ENCODE measurements at places on chromosomes 11 and 22.

- DNase-seq: peak; percentile 29
Observed at GRCh38 chr22:42114721-42115120, 15.9 kb downstream of the CYP2D6 start.

GRCh38 chr22:36335621-36336020 is 52.1 kb downstream of the MYH9 start:
- no peak for DNase-seq

GRCh38 chr11:17490232-17490631 is 13.6 kb upstream of the ABCC8 start:
- DNase-seq: no peak

DNA sequence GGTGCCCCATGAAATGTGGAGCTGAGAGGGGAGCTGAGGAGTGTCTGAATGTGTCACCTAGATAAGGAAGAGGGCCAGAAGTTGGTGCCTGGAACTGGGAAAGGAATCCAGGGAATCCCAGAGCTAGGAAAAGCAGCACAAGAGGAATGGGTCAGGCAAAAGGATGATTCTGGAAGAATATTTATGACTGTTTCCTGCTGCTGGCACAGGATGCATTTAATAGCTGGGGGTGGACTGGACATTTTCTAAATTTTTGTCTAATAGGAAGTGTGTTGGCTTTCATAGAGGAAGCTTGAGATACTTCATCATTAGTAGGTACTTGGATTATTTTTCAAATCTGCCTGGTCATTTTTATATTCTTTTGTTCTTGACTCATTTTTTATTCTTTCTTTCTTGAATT is 17.4 kb upstream of the MRGPRX2 start:
- DNase-seq: no peak

DNA sequence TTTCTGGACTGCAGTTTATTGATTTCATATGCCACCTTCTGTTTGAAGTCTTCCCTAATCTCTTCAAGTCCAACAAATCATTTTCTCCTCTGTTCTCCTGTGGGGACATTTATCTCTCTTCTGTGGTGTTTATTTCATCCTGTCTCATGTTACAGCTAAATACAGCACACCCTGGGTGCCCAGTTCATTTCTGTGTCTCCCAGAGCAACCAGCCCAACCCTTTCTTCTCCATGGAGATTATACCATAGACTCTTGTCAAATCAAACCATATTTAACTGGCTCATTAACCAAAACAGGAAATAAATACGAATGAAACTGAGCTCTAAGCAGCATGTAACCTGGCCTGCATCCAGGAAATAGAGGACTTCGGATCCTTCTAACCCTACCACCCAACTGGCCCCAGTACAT is at the start of gene MS4A8:
Gene MS4A8 (plus strand): TSS at position 329 of the 408 bp plus-strand sequence. CDS start 1,249 bp downstream, outside the sequence.
- DNase-seq: no peak

DNA sequence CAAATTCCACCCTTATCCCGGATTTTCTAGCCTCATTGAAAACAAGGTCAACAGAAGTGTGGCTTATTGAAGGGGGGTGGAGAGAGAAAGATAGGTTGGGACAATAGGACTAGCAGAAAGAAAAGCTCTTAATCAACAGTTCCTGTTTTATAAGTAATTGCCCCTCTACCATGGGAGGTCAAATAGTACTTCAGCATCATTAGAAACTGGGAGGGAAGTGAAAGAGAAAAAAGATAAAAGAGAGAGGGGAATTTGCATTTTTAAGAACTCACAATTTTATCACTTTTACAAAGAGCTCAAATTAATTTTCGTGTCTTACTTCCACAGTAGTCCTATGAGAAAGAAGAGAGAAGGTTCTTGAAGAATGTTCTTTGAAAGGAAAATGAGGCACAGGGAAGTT is 89.2 kb downstream of the AMOTL1 start:
- no peak for DNase-seq

GRCh38 chr11:64314805-64315561 is 2.4 kb downstream of the TRMT112 start:
- DNase-seq: no peak

DNA sequence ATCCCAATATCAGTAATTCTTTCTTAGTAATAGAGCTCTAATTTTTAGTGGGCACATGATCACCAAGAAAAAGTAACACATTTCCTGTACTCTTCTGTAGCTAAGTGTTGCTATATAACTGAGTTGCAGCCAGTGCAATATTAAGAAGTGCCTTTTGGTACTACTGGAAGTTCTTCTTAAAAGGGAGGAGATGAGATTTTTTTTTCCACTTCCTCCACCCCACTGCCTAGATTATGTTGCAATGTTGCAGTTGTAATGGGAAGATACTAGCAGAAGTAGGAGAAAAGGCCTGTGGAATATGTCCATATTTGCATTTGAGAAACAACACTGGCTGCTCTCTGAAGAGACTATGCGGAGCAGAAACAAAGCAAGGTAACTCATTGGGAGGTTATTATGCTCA is 280.6 kb upstream of the ANO5 start:
- DNase-seq: no peak

DNA sequence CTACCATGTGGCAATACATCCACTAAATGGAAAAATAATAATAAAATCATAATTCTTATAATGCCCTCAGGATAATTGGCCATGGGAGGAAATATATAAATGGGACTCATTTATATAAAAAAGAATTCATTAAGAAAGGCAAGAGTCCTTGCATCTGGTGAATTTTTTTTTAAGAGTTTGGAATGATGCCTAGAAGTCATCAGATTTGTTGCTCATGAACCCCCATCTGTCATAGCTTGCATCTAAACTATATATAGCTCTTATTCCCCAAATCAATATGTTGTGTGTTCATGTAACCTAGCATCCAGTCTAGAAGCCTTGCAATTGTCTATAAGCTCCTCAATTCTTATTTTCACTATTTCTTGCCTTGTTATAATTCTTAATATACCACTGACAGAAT is 75.9 kb downstream of the CADM1 start:
- no peak for DNase-seq

GRCh38 chr11:69305885-69306540 is 12.1 kb downstream of the MYEOV start:
- DNase-seq: no peak

DNA sequence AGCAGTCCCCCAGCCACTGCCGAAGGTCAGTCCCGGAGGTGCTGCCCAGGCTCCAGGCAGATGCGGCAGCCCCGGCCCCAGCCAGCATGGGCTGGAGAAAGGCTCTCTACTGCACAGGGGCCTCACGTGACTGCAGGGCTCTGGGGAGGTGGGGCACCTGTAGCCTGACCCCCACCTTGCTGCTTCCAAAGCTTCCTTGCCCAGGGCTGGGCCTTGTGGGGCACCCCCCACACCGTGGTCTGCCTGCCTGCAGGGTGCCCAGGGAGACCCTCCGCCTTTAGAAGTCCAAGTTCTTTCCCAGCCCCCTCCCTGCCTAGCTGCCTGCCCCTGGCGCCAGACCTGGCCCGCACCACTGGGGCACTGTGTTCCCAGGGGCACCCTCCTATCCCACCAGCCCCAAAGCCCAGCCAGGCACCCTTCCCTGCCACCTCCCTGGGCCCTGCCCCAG is 28.4 kb upstream of the TXNRD2 start:
- no peak for DNase-seq

- no peak for DNase-seq
Observed at GRCh38 chr22:31099841-31100761, 7.3 kb downstream of the SELENOM start.

- no peak for DNase-seq
Observed at GRCh38 chr22:39129081-39129480, 23.4 kb downstream of the CBX7 start.

DNA sequence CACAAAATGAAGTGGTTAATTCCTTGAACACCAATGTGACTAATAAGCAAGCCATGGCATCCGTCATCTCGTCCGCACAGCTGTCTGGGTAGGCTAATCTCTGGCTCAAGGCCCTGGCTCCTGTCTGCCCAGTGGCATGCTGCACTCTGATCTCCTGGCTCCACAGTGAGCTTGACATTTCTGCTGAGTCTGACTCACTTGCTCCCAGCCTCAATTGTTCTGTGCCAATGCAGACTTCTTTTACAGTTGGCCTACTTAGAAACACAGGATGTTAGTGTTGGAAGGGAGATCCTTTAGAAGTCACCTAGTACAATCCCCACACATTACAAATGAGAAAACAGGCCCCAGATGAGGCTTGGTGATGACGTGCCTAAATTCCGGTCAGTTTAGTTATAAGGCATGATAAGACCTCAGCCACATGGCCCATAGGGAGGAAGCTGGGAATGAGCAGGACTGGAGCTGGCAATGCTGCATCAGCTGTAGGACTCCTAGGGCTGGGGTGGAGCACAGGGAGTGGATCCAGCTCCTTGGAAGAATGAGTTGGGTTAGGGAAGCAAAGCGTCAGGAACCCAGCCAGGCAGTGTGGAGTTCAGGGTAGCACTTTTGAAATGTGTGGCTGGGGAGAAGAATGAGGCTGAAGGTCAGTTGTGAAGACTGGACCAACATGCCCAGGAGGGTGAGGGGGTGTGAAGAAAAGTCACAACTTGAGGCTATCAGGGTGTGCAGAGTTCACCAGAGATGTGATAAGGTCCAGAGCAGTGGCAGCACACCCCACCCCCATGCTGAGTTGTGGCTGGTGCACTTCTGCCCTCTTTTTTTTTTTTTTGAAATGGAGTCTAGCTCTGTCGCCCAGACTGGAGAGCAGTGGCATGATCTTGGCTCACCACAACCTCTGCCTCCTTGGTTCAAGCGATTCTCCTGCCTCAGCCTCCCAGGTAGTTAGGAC is 70.2 kb upstream of the EED start:
- DNase-seq: peak; percentile 95

DNA sequence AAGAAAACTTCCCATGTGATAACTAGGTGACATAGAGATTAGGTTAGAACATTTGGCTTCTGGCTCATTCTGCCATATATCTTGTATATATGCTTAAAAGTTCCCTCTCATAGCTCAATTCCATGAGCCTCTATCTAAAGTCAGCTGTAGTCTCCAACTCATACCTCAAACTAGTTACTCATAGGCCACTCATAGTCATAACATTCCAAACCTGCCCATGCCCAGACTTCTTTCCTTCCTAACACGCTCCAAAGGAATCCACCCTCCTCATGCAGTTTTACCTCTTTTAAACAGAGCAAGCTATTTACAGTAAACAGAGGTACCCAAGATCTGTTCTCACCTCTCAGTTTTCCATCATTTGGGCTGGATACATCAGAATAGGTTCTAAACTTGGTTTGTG is 39.4 kb downstream of the GLYATL2 start:
- DNase-seq: peak; percentile 34
